Mesenteric fat pad (tissue), 1 donor: ENCODE measurements at places on chromosomes 1 and 21. TPM values are rescaled to one million over a fixed set of nuclear protein-coding genes. Genes with fewer than 3 reads are reported as not detected.

Gene LCE3E
- not detected for total RNA-seq

Gene RHBG
- total RNA-seq, result not detected

Gene RNF187
- total RNA-seq, result 82.4 TPM

Gene ANKRD35
- total RNA-seq, result 4.3 TPM

Gene AK5
- total RNA-seq, result not detected

Gene GNG12
- 128 TPM for total RNA-seq

Gene HUNK
- 0.55 TPM for total RNA-seq

DNA sequence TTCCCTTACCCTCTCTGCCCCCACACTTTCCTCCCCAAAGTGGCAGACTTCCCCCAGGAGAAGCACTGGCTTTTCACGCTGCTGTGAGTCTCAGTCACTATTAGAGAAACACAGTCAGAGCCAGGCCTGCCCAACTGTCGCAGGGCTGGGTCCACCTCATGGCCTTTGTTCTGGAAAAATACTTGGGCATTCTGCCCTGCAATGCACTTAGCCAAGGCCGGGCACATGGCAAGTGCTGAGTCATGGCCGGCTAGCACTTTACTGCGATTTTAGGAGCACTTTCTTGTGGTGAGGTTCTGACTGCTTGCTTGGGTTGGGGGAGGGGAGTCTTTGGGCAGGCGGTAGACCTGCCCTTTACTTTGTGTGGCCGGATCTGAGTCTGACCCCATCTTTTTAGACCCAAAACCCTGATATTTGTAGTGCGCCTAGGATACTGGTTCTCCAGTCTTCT, 7.7 kb downstream of the EPHX1 start:
- DNase-seq, result peak; percentile 88

DNA sequence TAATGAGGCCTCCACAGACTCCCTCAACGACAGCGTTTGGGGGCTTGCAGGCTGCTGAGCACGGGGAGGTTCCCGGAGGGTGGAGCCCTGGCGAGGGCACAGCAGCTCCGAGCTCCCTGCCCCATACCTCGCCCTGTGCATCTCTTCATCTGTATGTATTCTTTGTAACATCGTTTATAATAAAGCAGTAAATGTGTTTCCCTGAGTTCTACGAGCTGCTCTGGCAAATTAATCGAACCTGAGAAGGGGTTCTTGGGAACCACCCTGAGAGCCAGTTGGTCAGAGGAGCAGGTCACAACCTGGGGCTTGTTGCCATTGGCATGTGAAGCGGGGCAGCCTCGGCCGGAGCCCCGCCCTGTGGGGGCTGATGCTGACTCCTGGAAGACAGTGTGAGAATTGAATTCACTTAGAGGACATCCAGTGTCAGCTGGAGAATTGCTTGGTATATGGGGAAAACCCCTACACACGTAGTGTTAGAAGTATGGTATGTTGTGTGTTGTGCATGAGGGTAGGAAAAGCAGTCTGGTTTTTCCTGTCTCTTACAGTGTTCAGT, 11.5 kb downstream of the SLC37A1 start:
- peak; percentile 83 for DNase-seq

GRCh38 chr1:53527368-53527767, 68.2 kb downstream of the DMRTB1 start:
- DNase-seq, result no peak

DNA sequence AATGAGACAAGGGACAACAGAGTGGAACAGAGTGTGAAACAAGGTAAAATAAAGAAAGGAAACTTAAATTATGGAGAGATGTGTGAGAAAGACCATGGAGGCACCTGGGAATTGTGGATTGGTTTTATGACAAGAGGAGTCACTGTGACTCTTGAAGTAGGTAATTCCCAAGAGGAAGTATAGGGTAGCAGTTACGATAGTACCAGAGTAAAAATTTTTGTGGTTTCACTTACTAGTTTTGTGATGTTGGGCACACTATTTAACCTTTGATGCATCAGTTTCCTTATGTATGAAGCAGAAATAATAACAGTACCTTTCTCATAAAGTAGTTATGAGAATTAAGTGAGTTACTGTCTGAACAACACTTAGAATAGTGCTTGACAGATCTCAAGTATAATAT, 267.9 kb upstream of the DPYD start:
- no peak for DNase-seq

- DNase-seq, result no peak
Observed at GRCh38 chr1:232483826-232484225, 146.1 kb downstream of the SIPA1L2 start.

DNA sequence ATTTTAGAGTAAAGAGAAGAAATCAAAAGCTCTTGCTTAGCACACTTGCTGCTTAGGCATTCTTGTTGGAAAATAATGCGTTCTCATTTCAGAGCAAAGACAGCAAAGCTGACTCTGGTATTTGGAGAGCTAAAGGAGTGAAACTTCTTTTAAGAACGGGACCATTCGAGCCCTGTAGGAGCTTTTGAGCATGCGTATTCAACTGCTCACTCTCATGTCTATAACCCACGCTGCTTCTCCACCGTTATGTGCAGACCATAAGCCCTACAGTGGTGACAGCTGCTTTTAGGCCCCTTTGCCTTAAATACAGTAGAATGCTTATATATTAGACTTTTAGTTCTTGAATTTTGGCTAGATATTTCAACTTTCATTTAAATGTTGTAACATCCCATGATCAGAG, 214.2 kb upstream of the CACYBP start:
- no peak for DNase-seq

DNA sequence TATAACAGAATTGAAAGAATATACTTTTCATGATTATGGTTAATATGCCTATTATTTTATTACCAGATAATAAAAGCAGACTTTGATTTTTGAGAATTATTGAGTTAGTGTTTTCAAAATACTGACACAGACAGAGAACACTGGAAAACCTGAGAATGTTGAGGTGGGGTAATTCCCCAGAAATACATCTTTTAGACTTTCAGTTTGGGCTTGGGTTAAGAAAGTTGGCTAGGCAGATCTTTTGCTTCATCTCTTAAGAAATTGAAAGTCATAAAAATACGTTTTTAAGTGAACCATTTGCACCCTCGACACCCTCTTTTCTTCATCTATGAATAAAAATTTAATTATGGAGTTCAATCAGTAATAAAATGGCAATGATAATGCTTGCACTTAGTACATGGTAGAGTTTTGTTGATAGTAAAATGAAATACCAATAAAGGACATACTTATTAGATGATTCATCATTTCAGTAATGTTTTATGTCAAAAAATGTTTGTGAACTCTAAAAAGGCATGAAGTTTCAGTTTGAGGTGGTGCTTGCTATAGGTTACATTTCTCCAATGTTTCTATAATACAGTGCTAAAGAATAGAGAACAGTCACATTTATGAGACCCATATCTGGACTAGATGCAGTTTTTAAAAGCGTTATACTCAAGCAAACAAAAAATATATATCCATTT, 1.9 kb upstream of the SAMSN1 start:
- no peak for DNase-seq

- no peak for DNase-seq
Observed at GRCh38 chr1:16924216-16924918, 2.6 kb downstream of the CROCC start.

DNA sequence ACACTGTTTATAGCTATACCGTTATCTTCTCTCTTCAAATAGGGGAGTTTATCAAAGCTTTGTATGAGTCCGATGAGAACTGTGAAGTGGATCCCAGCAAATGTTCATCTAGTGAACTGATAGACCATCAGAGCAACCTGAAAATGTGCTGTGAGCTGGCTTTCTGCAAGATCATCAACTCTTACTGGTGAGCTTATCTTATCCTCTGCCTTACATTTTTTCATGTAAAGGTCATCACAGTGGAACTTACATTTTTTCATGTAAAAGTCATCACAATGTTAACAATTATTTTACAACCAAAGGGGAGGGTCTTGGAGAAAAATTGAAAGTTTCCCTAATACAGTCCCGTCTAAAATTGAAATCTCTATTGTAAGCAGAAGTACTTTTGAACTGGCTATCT, 45.2 kb downstream of the CLEC20A start:
- no peak for DNase-seq

- no peak for DNase-seq
Observed at GRCh38 chr1:179779645-179780272, 36.7 kb downstream of the FAM163A start.

DNA sequence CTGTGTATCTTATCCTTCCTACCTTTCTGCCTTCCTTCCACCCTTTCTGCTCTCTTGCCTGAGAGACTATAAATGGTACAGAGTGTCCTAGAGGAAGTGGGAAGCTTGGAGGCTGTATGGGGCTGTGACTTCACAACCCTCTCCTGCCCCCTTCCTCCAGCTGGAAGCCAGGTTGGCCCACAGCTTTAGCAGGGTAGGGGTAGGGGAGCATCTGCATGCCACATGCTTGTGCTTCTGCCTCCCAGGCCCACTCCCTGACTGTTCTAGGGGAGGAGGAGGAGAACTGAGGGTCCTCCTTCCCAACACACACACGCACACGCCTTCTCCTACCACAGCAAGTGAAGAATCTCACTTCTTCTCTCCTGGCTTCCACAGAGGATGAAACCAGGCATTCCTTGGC, 3.9 kb upstream of the SLC27A3 start:
- no peak for DNase-seq

GRCh38 chr21:34554227-34554626, 42.2 kb upstream of the KCNE1 start:
- no peak for DNase-seq

- no peak for DNase-seq
Observed at GRCh38 chr1:198462365-198463019, 78.0 kb downstream of the ATP6V1G3 start.
